ENCODE measurements at places on chromosomes 1 and 21. TPM values are rescaled to one million over a fixed set of nuclear protein-coding genes. Genes with fewer than 3 reads are reported as not detected.

The TAL1 gene
- not detected for total RNA-seq

The CLCA1 gene
- not detected for total RNA-seq

The GNG4 gene
- total RNA-seq, result 0.09 TPM

The CHIA gene
- not detected for total RNA-seq

The MR1 gene
- total RNA-seq, result 15.1 TPM

The MMEL1 gene
- not detected for total RNA-seq

The ZNF593OS gene
- total RNA-seq, result not detected

The MX2 gene
- total RNA-seq, result 0.47 TPM

The F3 gene
- 10.5 TPM for total RNA-seq

The SCCPDH gene
- total RNA-seq, result 20.2 TPM

The LMX1A gene
- not detected for total RNA-seq

Data from pericardium fibroblast (primary cell).